ENCODE measurements at places on chromosomes 4 and X.

DNA sequence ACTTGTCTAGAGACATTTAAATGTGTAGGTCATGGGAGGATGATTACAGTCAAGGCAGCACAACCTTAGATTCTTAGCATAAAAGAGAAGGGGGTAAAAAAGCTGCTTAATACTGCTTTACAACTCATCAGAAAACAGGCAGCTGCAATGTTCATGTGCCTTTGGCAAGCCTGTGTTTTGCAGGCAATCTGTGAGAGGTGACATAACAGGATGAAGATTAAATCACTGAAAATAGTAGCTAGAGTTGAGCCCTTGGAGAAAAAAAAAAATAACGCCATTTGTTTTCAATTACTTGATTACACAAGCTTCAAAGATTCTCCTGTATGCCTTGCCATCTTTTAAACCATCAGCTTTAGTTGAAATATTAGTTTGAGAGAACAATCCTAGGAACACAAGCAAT, 847.6 kb upstream of the LCORL start:
- DNase-seq, result peak; percentile 28

DNA sequence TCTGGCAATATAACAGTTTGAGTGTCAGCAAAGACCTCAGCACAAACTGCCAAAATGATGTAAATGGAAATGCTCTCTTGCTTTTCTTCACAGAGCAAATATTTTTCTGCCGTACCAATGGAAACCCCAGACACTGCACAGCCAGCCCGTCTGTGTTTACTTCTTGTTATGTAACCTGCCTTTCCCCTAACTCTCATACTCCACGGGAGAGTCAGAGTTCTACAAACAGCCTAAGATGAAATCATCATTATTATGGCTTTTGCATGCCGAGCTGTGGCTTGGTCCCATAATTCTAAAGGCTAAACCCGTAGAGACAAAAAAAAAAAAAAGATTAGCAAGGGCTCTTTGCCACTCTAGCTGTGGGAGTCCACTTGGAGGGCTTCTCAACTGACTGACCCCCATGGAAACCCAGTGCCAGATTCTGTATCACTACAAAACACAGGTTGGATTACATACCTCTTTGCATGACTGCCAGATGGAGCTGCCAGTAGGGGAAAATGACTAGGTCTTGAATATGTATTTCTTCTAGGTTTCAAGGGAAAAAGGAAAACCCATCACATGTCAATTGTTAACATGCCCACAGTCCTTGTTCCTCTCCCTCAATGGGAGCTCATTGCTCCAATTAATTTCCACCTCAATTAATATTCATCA, 197.2 kb upstream of the CNKSR2 start:
- DNase-seq, result no peak

GRCh38 chrX:105837232-105837631, 14.9 kb downstream of the NRK start:
- DNase-seq, result peak; percentile 72

- DNase-seq, result peak; percentile 16
Observed at GRCh38 chr4:29734343-29735213, 985.6 kb upstream of the PCDH7 start.

- no peak for DNase-seq
Observed at GRCh38 chr4:181301735-181302710, 941.2 kb upstream of the TENM3 start.

DNA sequence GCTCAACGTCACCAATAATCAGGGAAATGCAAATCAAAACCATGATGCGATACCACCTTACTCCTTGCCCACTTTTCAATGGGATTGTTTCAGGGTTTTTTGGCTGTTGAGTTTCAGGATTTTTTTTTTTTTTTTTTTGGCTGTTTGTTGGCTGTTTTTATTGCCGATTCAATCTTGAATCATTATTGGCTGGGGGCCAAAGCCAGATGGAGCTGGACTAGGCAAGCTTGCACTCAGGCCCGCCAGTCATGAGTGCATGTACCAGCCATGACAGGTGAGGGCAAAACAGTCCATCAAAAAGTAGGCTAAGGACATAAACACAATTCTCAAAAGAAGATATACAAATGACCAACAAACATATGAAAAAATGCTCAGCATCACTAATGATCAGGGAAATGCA, 13.3 kb downstream of the YIPF7 start:
- no peak for DNase-seq

GRCh38 chr4:48602222-48602621, 112.2 kb downstream of the ZAR1 start:
- DNase-seq, result no peak

DNA sequence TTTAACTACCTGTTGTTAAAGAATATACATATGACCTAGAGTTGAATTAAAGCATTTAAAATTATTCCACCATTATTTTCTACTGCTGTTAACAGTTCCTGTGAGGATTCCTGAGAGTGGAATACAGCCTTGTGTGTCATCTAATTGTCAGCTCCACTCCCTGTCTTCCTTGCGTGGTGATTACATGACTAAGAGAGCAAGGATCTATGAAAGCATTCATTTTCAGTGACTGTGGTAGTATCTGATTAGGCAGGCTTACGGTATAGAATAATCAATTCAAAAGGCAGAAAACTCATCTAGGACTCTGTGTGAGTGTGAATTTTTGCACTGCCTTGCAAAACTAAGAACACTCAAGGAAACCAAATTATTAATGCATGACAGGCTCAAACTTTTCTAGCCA, 577.8 kb downstream of the SH3BGRL start:
- no peak for DNase-seq

Measured in umbilical cord (tissue), 2 donors.